NCI-H1930 (cell line): ENCODE measurements at places on chromosomes 1 and 21.

DNA sequence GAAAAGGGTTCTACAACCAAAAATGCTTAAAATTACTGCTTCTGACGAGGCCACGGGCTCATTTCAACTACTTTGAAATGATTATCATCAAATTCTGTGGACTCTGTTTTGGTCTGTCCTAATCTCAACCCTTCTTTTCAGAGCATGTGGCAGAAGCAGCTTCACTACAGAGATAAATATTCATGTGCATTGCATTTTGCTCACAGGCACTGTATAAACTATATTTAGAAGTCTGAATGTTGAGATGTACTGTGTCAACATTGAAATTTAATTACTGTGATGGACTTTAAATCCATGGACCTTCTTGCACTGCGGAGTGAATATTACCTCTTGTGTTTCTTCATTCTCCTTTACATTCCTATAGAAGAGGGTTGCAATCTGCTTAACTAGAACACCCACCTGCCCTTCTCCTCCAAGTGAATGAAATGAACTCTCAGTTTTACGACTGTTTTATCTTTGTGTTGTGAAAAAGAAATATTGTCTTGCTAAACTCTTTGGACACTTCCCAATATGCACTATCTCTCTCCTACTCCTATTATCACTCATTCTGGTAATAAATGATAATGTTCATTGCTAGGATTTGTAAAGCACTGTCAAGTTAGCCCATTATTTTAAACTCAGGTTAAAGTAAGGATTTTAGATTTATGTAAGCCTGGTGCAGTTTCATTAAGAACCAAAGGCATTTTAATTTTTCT is 281.2 kb upstream of the ST6GALNAC5 start:
- no peak for DNase-seq

GRCh38 chr1:41976671-41977070 is 57.9 kb upstream of the HIVEP3 start:
- DNase-seq = no peak

DNA sequence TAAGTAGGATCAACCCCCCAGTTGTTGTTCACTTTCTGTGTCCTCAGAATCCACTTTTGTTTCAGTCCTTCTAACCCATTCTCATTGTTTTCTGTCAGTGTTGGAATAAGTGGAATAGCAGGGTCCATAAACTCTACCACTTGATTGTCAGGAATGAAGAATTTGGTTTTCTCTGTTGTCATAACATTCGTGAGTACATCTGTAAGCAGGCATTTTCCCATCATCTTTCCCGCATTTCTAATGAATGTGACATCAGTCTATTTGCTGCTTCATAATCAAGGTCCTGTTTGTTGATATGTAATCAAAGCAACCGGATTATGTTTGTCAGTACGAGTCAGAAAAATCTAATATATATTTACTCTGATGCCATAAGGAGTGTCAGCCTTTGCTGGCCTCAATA is 147.1 kb downstream of the KIF26B start:
- DNase-seq = no peak

DNA sequence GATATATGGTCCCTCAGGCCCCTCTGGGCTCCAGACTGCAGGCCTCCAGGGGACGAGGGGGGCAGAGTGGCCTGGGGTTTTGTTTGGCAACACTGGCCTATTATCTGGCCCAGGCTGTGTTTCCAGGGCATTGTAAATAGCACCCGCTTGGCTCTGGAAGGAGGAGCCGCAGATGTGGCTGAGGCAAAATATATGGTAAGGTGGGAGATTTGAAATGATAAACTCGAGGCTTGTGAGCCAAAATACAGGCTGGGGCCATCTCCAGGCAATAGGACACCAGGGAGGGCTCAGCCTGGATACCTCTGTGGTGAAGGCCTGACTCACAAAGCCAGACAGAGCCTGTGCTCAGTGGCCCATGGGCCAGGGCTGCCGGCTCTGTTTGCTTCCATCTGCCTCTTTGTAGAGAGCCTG is 14.0 kb downstream of the NAV1 start:
- DNase-seq = no peak

GRCh38 chr1:37465593-37466517 is 8.5 kb upstream of the ZC3H12A start:
- DNase-seq = no peak

DNA sequence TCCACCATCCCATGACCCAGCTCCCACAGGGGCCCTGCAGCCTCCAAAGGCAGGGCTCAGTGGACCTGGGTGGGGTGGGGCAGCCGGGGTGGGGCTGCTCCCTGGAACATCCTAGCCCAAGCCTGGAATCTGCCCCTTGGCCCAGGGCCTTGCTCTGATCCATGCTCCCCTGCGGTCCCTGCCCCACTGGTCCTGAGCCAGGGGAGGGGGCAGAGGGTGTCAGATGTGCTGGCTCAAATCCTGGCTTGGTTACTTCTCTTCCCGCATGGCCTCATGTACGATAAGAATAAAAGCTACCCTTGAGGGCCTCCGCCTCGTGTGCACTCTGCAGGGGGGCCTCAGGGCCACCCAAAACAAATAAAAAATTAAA is 819 bp downstream of the SLC25A34 start:
- DNase-seq = no peak
